ENCODE measurements at places on chromosomes 1 and 21.

GRCh38 chr1:222095606-222096475 lies 354.0 kb upstream of the DUSP10 start:
- no peak for DNase-seq

- no peak for DNase-seq
Measured at GRCh38 chr1:166197597-166197996, 30.8 kb upstream of the FAM78B start.

DNA sequence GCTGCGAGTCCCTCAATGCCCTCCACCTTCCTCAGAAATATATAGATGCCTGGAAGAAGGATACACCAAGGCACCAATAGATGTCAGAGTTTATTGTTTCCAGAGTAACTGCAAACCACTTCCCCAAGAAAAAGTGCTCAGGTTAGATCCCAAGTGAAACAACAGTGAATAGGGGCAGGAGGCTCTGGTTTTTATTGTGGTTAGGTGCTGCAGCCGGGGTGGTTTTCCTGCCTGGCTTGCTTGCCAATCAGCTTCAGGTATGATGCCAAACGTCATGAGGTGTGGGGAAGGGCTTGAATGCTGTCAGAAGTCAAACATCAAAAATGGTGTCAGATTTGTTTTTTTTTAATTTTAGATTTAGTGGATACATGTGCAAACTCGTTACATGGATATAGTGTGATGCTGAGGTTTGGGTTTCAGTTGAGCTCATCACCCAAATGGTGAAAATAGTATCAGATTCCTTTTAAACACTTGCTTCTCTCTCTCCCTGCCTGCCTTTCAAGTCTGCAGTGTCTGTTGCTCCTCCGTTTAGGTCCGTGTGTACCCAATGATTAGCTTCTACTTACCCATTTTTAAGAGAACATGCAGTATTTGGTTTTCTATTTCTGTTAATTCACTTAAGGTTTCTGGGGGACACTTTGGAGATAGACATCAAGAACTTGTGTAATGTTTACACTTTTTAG lies 1317.0 kb downstream of the MRPL39 start:
- DNase-seq: no peak

GRCh38 chr1:221543529-221544120 lies 198.3 kb downstream of the DUSP10 start:
- no peak for DNase-seq

DNA sequence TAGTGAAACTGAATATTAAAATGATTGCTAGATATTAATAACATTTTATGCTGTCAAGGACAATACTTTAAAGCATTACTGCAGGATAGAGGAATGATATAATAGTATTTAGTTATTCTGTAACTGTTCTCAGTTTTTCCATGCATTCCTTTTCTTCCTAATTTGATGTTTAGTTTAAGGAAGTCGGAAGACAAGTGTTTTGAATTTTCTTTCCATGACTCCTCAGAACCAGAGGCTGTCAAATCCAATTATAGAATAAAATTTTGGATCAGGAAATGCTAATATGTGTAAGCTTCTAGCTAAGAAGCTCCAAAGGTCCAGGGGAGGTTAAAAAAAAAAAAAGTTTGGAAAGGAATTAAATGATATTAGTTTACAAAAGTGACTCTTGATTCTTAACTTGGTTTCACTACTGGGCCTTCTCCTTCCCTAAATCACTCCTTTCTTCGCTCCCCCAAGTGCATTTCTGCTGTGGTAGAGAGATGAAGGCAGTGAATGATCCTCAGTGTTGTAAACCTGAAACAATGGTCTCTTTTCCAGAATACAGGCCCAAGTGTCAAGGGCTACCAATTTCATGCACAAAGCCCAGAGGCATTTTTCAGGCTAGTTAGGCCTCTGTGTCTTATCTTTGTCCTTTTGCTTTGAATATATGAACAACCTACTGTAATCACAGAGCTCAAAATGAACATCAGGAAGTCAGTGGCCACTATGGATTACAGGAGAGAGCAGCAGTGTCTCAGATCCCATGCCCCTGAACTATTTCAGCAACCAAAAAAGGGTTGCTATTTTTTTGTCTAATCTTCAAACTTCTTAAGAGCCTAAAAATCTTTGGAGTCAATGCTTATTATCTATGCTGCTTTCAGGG lies 6.2 kb downstream of the ADSS2 start:
- no peak for DNase-seq

DNA sequence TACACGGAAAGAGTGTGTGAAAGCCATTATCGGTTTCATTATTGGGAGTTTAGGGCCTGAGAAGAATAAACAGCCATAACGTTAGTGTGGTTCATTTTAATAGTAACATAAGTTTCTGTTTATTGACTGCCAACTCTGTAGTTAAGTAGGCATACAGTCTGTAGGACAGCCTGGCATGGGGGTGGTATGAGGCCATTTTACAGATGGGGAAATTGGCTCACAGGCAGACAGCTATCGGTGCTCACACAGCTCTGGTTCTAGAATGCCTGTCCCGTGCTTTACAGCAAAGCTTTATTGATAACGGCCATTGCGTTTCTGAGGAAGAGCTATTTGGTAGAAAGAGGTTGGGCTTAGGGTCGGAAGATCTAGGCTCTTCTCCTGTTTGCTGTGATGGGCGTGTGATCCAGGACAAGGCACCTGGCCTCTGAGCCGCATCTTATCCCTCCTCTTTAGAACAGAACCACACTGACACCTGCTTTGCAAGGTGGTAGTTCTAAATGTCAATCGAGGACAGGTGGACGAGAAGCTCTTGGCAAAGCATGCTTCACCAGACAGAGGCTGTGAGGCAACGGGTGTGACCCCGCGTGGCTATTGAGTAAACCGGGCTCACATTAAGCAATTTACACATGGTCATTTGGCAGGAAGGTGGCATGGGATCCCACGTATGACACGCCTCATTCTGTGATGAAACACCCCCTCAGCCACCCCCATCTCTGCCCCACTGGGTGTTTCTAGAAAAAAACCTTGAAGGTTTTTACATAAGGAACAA lies 14.9 kb downstream of the ETS2 start:
- no peak for DNase-seq

DNA sequence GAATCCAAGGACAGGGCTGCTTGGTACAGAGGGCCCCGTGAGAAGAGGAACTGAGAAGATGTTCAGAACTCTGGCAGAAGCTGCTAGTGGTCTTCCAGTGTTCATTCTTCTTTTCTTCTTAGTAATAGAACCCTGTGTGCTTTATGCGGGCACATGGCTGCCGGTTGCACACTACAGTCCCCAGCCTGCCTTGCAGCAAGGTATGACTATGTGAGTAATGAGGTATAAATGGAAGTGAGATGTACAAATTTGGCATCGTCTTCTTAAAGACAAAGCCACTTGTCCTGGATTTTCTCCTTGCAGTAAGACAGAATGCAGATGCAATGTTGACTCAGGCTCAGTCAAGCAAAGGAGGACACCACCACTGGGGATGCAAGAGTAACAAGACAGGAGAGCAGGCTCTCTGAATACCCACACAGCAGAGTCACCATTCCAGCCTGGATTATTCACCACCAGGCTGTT lies 15.0 kb upstream of the ATP1B1 start:
- DNase-seq: no peak

- DNase-seq: no peak
Measured at GRCh38 chr1:227749916-227750710, 14.9 kb downstream of the SNAP47 start.

GRCh38 chr1:79006564-79006963 lies at the start of gene ADGRL4:
TSS of gene ADGRL4 (minus strand) at chr1:79006730. CDS start at chr1:79006654, 76 bp downstream.
- DNase-seq: no peak

DNA sequence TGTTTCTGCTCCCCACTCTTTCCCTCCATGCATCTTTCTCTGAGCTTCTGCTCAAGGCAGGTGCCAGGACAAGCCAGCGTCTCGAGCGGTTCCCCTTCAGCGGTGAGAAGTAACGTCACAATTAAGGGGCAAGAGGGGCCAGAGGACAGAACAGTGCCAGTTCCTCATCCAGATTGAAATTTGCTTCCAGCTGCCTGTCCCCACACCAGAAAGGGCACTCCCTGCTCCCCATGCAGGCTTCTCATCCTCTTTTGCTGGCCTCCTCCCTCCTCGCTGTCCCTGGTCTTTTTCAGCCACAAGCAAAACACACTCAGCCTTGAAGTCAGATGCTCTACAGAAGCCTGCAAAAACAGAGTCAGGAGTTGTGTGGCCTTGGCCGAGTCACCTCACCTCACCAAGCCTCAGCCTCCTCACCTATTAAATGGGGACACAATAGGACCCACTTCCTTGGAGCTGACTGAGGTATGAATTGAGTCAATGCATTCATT lies 35.0 kb upstream of the ECE1 start:
- no peak for DNase-seq

DNA sequence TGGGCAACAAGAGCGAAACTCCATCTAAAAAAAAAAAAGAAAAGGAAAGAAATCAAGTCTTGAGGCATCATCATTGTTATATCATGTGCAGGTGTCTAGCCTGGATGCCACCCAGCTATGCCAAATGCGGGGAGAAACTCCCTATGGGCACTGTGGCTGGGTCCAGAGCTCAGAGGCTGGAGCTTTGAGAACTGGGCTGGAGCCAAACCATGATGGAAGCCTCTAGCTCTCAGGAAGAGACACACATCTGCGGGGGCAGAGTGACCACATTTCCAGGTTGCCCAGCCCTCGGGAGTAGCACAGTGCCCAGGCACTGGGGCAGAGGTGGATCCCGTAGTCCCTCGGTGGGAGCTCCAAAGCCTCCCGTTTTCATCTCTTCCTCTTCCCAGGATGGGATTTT lies 58.9 kb downstream of the COL18A1 start:
- DNase-seq: no peak

DNA sequence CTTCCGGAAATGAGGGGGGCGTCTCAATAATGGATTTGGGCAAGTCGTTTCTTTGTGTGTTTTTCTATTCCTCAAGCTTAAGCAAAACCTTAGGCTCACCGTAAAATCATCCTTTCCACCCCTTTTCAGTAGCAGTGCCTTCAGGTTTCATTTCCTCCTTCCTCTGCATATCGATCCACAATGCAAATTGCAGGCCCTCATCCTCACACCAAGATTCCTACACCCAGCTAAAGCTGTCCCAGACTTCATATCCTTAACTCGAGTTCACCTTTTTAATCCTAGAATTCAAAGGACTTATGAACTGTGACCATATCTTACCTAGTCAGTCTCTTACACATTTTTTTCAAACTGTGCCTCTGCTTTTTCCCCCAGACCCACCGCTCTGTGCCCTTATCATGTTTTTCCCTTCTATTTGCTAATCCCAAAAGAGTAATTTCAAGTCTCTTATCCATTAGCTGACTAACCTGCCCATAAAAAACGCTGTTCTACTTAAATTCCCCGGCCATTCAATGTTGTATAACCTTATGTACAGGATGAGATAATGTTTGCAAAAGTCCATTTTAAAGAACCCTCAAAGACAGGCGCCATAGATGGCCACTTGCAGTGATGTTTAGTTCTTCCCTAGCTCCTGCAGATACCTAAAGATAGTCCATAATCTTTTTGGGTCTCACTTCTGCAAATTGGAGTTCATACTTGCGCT lies 1.5 kb downstream of the AKIRIN1 start:
- no peak for DNase-seq

- no peak for DNase-seq
Measured at GRCh38 chr1:229127301-229127700, 143.6 kb upstream of the RAB4A start.

GRCh38 chr1:226492426-226493137 lies 56.0 kb upstream of the STUM start:
- no peak for DNase-seq

DNA sequence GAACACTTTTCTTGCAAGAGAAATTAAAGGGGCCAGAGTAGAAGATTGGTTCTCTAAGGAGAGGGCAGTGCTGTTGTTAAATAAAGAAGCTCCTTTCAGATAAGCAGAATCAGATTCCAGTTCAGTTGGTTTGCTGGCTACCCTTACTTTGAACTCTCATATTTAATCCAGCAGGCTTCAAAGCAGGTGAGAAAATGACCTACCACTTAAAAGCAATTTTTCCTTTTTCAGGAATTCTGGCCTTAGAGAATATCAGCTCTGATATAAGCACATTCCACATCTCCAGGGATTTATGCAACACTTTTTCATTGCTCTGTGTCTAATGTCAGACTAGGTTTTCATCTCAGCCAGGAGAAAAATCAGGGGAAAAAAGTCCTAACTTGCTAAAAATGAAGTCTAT lies 28.7 kb downstream of the WNT2B start:
- DNase-seq: no peak

DNA sequence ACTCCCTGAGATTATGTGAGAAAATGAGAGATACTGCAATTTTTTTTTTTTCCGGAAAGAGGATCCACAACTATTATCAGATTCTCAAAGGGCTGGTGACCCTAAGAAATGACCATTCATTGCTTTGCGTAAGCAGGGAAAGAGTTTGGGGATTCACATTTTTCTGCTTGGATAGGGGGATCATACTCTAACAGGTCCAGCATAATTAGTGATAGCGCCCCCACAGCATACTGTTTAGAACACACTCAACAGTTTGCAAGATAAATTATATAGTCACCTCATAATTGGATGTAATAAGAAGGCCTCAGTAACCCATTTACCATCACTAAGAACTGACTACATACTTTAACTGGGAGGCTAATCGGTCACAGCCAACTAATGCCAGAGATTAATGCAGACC lies 1.9 kb downstream of the CCT3 start:
- no peak for DNase-seq

GRCh38 chr1:247528812-247529474 lies 7.3 kb downstream of the OR2C3 start:
- no peak for DNase-seq

- DNase-seq: no peak
Measured at GRCh38 chr1:11736746-11737639, 1.1 kb downstream of the AGTRAP start.

DNA sequence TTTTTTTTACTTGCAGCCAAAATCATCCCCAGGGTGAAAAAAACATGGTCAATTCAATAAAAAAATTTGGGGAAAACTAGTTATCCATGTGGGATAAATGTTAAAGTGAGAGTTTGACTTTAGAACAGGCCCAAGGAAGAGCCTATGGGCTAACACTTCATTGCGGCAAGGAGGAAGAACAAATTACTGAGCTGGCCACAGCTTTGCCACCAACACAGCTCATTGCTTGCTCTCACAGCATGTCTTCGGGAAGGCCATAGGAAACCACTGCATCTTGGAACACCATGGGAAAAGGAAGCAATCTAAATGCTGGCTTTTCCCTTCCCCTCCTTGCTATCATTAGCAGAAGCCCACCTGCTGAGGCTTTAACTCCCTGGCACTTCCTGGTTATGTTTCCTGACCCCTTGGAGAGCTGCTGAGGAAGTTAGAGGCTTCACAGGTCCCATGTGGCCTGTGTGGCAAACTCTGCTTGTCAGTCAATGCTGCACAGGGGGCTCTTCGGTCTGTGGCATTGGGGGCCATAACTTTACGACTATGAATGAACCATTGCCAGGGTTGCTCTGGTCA lies 86.0 kb downstream of the SLC25A24 start:
- no peak for DNase-seq

DNA sequence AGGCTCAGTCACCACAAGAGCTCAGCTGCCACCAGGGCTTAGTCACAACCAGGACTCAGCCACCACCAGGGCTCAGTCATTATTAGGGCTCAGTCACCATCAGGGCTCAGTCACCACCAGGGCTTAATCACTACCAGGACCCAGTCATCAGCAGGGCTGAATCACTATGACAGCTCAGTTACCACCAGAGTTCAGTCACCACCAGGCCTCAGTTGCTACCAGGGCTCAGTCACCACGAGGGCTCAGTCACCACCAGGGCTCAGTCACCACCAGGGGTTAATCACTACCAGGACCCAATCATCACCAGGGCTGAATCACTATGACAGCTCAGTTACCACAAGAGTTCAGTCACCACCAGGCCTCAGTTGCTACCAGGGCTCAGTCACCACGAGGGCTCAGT lies 196.2 kb downstream of the NPHP4 start:
- no peak for DNase-seq

Measured in cortex of kidney (tissue), 1 donor.